ENCODE measurements at places on chromosomes 6 and 20.

DNA sequence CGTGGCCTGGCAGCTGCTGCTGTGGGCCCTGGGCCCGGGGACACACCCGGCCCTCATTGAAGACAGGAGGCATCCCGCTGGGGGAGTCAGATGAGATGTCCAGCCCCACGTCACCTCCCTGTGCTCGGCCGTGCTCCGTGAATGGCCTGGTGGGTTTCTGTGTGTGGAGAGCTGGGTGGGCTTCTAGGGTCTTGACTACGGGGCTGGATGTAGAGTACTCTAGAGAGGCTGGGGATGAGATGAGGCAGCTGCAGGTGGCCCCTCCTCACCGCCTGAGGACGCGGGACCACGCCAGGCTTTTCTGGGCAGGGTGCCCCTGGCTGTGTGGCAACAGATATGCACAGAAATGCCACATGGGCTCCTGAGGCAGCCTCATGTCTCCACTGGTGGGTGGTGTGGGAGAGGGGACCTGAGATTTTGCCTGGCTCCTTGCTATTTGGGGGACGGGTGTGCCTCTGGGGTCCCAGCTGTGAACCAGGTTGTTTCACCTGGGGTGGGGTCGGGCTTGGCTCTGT, 8.4 kb upstream of the BHLHE23 start:
- no peak for DNase-seq

DNA sequence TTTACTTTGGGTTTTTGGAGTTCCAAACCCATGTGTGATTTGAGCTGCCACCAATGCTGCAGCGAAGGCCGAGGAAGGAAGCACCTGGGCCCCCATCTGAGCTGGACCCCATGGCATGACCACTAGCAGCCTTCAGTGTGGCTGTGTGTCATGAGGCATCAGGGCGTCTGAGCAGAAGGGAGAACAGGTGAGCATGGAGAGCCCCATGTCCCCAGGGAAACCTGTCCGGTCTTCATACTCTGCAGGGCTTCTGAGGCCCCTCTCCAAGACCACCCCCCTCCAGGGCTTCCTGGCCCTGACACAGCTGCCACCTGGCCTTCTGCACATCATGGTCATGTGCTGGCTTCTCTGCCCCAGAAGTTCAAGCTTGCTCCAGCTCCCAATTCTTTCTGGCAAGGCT, 169.1 kb upstream of the CST7 start:
- no peak for DNase-seq

GRCh38 chr6:34484899-34485298, 19.0 kb downstream of the PACSIN1 start:
- no peak for DNase-seq

DNA sequence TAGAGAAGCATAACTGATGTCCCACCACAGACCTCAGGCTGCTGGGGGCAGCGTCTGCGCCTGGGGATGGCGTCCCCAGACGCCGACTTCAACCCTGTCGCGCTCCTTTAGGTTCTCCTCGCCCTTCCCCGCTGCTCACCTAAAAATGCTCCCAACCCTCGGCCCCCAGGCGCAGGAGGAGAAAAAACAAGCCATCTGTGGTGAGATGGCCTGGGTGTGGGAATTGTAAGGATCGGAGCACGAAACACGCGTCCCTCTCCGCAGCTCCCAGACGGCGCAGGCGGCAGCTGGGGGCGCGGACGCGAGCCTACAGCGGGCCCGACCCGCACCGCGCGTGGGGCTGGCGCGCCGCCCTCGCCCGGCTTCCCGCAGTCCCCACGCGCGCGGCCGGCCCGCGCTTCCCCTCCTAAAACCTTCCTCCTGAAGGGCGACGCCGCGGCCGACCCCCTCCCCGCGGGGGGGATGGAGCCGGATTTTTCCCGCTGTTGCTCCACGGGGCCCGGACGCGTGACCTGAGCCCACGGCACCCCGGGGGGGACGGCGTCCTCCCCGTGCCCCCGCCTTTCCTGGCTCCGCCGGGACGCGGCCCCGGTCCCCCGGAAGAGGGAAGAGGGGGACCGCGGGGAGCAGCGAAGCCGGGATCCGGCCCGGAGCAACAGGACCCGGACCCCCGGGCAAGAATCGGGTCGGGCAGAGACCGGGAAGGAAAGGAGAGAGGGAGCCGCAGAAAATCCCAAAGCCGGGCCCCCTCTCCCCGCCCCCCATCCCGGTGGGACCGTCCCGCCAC, 611 bp downstream of the EPB41L2 start:
- DNase-seq, result peak; percentile 72
